Glutamatergic neuron (in vitro differentiated cells): ENCODE measurements at places on chromosomes 7 and 10. TPM values are rescaled to one million over a fixed set of nuclear protein-coding genes. Genes with fewer than 3 reads are reported as not detected.

The OR2A42 gene
- total RNA-seq, result not detected

DNA sequence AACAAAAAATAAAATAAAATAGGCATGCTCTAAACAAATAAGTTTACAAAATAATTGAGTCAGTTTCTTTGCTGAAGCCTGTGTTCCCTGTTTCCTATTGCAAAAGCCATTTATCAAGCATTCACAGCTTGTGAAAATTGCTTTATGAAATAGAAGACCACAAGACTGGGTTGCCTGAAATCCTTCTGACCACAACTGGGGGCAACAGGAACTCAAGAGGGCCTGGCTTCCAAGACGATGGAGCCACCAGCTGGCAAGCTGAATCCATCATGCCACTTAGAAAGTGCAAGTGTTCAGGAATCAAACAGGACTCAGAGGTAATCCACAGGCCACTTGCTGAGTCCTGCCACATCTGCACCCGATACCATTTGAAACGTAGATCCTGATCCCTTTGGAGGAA lies 752 bp upstream of the ABCA13 start:
- no peak for DNase-seq

- no peak for DNase-seq
Measured at GRCh38 chr7:104548861-104549260, 220.5 kb downstream of the LHFPL3 start.

The VPS37D gene
- total RNA-seq, result 17.2 TPM

GRCh38 chr10:32982911-32983909 lies 25.2 kb upstream of the ITGB1 start:
- no peak for DNase-seq

The TDRD1 gene
- total RNA-seq, result not detected

DNA sequence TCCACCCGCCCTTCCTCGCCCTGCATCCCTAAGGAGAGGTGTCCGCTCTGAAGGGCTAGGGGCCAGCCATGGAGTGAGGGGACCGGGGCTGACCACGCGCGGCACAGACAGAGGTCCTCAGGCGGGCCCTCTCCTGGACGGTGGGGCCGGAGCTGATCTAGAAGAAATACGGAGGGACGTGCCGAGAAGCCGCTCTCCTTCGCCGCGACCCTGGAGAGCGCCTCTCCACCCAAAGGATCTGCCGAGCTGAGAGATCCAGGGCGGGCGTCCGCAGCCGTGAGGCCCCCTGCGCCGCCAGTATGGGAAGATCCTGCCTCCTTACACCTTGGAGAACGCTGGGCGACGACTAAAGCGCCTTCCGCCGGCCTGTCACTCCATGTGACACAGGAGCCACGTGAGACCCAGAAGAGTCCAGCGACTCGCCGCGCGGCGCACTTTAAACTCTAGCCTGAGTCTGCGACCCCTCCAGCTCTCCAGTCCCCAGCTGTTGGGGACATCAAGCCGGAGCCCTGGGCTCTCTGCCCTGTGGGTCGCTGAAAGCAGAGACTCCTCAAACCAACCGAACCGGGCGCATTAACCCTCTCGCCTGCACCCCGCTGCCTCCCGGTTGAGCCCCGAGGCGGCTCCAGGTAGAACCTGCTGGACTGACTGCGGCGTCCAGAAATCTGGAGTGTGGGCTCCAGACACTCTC lies 1.5 kb upstream of the SFMBT2 start:
- peak; percentile 69 for DNase-seq

The MKX gene
- 0.42 TPM for total RNA-seq

DNA sequence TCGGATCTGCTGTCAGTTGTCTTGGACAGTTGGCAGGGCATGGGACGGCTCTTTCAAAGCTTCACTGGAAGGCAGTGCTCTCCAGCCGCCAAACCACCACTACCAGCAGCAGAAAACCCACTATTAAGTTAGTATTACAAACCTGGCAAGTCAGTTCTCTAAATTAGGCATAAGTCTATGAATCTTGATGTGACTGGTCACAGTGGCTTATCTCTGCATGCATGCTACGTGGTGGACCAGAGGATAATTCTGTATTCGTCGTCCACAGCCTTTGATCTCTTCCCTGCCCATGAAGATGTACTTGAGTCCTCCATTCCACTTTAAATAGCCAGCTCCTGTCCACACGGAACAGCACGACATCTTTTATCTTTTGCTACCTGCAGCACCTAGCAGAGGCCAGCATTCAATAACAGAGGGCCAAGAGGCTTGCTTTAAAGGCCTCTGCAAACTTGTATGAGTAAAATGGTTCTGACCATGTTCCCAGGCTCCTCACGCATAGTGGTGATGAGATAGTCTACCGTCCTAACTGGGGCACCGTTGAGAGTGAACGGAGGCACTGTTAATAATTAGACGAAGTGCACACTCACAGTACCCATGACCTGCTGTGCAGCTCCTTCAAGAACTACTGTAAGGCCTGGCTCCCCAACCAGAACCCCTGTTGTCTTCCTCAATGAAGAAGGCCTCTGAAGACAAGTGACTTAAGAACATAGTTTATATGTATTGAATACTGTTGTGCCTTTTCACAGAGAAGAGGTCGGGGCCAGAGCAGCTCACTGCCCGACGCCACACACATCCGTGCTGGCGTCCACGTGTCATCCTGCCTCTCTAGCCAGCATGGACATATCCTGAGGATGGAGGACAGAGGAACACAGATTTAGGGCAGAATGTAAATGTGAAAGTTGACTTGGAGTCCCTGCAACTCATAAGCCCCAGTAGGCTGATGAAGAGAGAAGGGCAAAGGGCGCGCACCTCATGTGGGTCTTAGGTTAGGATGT lies 1.0 kb downstream of the GPR146 start:
- DNase-seq, result no peak

DNA sequence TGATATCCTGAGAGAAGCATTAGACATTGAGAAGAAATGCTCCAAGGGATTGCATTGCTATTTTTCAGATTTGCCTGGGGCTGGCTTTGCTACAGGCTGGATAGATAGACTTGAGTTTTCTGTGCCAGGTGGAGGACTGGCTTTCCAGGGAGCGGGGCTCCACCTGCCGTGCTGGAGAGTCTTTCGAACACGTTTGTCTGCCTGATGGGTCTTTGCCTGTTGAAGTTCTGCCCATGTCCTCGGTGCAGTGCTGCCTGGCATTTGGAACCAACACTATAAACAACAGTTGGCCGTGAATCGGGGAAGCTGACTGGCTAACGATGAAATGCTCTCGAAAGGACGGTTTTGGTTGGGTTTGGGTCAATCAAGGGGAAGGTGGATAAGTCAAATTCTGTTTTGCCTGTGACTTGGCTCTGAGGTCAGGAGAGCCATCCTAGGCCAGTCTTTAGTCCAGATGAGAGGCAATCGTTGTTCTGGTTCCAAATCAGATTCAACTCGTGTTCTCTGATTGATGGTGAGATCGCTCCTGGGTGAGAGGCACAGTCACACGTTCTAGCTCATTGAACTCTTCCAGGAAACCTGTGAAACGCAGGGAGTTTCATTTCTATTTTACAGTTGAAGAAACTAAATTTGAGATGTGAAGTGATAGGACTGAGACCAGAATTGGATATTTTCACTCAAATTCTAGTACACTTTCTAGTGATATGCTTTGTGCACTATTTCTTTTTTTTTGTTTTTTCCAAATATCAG lies 599.0 kb downstream of the TYW1 start:
- no peak for DNase-seq

DNA sequence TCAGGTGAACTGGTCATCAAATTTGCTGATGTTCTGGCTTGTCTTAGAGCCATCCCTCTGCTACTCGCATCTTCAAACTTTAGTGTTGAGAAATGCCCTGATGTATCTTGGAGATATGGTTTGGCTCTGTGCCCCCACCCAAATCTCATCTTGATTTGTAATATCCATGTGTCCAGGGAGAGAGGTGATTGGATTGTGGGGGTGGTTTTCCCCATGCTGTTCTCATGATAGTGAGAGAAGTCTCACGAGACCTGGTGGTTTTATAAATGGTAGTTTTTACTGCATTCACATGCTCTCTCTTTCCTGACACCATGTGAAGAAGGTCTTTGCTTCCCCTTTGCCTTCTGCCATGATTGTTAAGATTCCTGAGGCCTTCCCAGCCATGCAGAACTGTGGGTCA lies 74.0 kb upstream of the AFAP1L2 start:
- DNase-seq, result no peak

DNA sequence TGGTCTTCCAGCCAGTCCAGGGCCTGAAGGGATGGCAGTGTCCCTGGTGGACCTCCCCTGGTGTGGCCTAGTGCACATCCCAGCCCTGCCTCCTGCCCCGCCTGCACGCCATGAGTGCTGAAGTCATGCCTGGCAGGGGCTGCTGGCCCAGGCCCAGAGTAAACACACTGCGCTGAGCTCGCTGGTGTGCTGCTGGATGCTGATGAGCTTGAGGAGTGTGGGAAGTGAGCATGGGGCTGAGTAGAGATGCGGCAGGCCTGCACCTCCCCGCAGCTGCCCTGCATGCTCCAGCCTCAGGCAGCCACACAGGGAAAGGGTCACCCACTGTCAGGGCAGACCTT lies 43.2 kb downstream of the HTRA1 start:
- no peak for DNase-seq

GRCh38 chr10:97234400-97234799 lies 48.6 kb upstream of the SLIT1 start:
- DNase-seq, result no peak

The AKR1C3 gene
- 0.49 TPM for total RNA-seq

GRCh38 chr7:18087687-18088078 lies 60.0 kb upstream of the PRPS1L1 start:
- peak; percentile 33 for DNase-seq

- no peak for DNase-seq
Measured at GRCh38 chr10:108409306-108409705, 1244.8 kb upstream of the SORCS1 start.

DNA sequence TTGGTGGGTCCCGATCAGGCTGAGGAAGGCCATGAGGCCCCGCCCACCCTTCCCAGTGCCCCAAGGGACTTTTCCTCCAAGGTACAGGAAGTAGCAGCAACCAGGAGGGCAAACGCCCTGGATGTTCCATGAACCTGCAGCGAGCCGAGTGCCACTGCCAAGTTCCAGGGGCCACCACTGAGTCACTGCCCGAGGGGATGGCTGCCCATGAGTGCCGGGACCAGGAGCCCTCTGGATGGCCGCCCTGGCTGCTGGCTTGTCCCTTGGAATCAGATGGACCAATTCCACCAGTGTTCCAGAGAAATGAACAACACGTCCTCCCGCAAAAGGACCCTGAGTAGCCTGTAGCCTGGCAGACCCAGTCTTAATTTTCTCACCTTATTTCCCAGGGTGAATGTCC lies 74.2 kb downstream of the ZRANB1 start:
- no peak for DNase-seq

DNA sequence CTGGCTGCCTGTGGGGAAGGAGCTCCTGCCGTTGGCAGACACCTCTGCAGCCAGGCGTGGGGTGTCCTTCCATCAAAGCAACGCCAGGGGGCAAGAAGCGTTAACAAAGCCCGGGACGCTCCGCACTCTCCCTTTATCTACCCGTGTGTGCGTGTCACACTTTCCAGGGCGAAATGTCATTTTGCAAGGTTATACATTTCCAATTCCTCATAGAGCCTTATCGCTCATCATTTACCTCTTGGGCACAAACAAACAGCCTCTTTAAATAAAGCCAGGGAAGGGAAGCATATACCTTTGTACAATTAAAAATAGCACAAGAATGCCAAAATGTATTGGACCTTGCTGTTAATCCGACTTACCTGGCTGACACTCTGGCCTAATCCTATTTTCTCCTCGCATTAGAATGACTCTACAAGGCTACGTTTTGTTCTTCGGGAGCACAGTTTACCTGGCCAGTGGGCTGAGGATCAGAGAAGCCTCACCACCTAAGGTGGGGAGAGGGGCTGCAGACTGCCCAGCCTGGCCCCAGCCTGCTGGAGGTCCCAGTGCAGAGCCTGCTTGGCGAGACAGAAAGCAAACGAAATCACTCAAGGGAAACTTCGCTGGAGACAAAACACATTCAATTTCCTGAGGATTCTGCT lies 77.6 kb upstream of the EN2 start:
- DNase-seq, result peak; percentile 89

The LIPK gene
- not detected for total RNA-seq

GRCh38 chr10:133335246-133336117 lies 1.2 kb downstream of the CALY start:
- DNase-seq, result peak; percentile 78

- no peak for DNase-seq
Measured at GRCh38 chr7:95843286-95843685, 70.9 kb downstream of the DYNC1I1 start.

DNA sequence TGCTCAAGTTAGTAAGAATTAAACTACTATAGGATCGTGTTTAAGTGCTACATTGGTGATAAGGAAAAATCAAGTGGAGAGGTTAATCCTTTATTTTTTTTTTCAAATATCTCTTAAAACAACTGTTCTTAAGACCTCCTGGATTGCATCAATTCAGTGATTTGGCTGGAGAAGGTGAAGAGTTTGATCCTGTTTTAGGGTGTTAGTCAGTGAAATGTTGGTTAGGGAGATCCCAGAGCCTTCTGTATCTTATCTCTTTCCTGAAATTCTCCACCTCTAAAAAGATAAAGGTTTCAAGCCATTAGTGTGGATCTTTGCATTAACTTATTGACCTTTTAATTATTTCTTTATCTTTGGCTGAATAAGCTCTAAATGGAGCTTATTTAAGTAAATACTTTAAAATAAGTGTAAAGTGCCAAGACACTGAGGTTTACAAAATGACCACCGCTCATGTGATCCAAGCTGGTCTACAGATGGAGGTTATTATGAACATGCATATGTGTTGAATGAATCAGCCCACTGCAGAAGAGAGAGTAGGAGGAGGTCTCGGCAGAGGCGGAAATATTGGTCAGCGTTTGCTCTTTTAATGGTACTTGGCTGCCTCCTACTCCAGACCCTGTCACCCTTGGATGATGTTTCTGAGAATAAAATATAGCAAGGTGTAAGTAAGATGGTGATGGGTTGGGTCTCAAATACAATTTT lies 51.8 kb upstream of the BMPER start:
- no peak for DNase-seq

GRCh38 chr7:139568346-139568675 lies 44.8 kb downstream of the CLEC2L start:
- no peak for DNase-seq

DNA sequence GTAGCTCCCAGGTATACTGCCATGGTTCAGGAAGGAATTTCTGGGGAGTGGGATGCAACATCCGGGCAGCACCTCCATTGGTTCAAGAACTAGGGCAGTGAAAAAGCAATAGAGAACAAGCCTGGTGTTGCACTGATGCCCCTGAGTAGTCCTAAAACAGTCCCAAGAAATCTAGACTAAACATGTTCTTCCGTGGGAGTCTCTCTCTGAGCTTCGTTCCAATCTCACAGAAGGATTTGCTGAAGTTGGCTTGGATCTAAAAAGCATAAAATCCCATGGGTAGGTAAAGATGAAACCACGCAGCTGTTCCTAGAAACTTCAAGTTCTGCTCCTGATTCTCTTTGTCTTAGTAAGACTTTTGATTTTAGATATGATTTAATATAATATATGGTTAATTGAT lies 154.5 kb downstream of the PLXDC2 start:
- no peak for DNase-seq

The JAKMIP3 gene
- 0.44 TPM for total RNA-seq

GRCh38 chr10:58512491-58513187 lies at the start of gene BICC1:
Gene BICC1 (plus strand): TSS chr10:58512872. CDS start chr10:58513144, 272 bp downstream.
- peak; percentile 75 for DNase-seq
